NCI-H1105 (cell line): ENCODE measurements at places on chromosomes 3 and 15.

DNA sequence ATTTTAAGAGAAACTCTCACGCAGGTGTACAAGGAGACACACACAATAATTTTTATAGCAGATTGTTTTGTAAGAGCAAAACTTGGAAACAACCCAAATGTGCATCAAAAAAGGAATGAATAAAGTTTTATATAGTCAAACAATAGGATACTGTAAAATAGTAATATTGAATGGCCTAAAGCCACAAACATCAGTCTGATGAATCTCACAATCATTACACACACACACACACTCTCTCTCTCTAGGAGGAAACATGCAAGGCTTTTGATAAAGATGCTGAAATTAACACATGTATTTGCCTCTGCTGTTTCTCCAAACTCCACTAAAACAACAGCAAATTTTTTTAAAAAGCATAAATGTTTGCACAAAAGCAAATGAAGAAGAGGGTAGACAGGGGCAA lies 37.3 kb downstream of the ADIPOQ start:
- DNase-seq: no peak

- DNase-seq: no peak
These were observed 19.6 kb upstream of the SRP14 start for GRCh38 chr15:40058476-40059140.

DNA sequence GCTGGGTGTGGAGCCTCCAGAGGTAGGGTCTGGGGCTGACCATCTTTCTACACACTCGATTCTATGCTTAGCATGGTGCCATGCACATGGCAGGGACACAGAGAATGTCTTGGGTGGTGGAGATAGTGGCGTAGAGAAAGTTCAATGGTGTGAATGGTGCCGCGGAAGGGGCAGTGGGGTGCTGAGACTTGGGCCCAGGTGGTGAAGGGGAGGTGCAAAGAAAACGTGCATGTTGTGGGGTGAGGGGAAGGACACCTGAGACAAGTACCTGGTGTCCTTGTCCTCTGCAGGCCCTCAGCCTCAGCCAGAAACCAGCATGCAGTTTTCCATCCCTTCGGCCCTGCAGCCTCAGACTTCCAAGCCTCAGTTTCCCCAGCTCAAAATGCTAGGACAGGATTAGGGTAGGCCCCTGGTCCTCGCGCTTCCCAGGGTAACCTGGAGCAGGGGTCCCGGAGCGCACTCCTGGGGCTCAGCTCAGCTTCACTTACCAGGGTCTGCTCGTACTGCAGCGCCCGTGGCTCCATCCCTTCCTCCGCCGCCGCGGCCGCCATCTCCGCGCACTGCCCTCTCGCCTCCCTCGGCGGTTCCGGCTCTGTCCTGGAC lies 375 bp downstream of the CLCN2 start:
- DNase-seq: peak; percentile 52

GRCh38 chr3:193938613-193939012 lies 197.3 kb upstream of the HES1 start:
- peak; percentile 67 for DNase-seq

DNA sequence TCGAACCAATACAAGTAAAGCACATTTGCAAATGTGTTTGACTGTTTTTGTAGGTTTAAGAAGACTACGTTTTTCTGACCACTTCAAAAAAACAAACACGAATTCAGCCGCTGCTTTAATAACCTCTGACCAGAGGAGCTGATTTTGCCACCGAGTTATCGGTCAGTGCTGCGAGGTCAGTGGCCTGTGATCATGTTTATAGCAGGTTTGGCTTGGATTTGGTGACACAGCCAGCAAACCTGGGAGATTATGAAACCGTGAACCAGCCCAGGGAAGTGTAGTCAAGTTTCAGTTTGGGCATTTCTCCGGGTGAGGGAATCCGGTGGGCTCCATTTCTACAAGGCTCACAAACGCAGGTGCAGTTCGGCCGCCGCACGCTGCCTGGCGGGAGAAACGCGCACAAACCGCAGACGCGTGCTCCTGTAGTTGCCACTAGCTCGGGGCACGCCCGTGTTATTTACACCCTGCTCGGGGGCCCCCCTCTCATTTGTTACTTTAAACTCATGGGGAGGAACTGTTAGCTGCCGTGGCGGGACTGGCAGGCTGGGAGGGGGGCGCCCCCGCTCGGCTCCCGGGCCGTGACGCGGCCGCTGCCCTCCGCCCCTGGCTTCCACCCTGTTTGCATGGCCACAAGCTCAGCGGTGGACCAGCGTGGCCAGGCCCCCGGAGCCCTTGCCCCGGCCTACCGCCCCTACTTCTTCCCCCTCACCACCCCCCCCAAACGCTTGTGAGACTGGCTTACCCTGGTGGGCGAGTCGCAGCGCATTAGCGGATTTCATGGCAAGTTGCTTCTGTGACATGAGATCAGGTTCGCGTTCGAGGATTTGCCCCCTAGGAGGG lies 13.6 kb upstream of the ONECUT1 start:
- no peak for DNase-seq

DNA sequence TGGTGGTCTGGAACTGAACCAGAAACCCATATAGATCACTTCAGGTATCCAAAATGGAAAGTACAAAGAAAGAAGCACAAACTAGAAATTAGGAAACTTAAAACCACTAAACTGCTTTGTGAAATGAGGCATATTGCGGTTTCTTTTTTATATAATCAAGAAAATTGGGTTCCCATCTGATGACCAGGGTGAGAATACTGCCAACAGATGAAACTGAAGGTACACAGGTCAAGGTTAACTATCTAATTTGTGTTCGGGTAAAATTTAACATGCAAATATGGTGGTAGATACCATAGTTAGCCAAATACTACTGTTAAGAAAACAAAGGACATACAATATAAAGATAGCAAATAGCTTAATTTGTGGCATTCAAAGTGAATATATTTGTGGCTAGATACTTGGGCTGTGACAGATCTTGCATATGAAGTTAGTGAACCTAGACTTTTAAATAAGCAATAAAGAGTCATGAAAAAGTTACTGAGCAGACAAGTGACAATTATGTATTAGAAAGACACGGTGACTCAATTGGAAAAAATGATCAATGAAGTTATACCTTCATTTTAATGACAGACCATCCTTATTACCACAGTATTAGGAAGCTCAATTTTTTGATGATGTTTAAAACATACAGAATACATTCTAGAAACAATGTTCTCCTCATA lies 127.4 kb downstream of the NR2E3 start:
- DNase-seq: no peak

- DNase-seq: no peak
These were observed 692 bp downstream of the STT3B start for GRCh38 chr3:31533169-31534064.

- DNase-seq: no peak
These were observed 795.1 kb upstream of the ARPP21 start for GRCh38 chr3:34844323-34844620.

DNA sequence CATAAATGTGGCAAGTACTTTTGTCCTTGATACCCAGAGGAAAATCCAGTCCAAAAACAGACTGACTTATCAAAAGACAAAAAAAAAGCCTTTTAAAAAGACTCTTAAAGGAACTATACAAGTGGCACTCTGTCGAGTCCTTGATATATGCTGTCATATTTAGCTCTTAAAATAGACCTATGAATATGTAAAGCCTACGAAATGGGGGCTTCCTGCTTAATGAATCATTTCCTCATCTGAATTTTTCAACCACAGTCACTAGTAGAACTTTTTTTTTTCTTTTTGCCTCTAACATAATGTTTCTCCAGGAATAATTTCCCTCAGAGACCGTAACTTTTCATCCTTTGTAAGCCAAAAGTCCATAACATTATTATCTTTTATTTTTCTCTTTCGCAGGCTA lies 95.8 kb downstream of the P3H2 start:
- DNase-seq: no peak

- no peak for DNase-seq
These were observed 74.2 kb downstream of the CRTC3 start for GRCh38 chr15:90603893-90604292.

- DNase-seq: no peak
These were observed 251.2 kb downstream of the SLC9A9 start for GRCh38 chr3:143596957-143597642.

- DNase-seq: no peak
These were observed 88.0 kb downstream of the PIK3R4 start for GRCh38 chr3:130658678-130659077.
